ENCODE measurements at places on chromosomes 6 and 20. TPM values are rescaled to one million over a fixed set of nuclear protein-coding genes. Genes with fewer than 3 reads are reported as not detected.

GRCh38 chr6:146246028-146246427 is 217.2 kb downstream of the GRM1 start:
- H3K4me1 ChIP-seq = no peaks in the 10 kb centered on the region
- H3K27ac ChIP-seq = no peak overlapping the region
- DNase-seq = no peak
- peaks cover 5% of the 10 kb centered on the region for H3K27me3 ChIP-seq
- no peaks in the 10 kb centered on the region for H3K36me3 ChIP-seq

The UNC5CL gene
- 1.8 TPM for total RNA-seq

DNA sequence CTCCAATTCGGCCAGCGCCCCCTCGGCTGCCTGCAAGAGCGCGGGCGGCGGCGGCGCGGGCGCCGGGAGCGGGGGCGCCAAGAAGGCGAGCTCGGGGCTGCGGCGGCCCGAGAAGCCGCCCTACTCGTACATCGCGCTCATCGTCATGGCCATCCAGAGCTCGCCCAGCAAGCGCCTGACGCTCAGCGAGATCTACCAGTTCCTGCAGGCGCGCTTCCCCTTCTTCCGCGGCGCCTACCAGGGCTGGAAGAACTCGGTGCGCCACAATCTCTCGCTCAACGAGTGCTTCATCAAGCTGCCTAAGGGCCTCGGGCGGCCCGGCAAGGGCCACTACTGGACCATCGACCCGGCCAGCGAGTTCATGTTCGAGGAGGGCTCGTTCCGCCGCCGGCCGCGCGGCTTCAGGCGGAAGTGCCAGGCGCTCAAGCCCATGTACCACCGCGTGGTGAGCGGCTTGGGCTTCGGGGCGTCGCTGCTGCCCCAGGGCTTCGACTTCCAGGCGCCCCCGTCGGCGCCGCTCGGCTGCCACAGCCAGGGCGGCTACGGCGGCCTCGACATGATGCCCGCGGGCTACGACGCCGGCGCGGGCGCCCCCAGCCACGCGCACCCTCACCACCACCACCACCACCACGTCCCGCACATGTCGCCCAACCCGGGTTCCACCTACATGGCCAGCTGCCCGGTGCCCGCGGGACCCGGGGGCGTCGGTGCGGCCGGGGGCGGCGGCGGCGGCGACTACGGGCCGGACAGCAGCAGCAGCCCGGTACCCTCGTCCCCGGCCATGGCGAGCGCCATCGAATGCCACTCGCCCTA is 963 bp downstream of the FOXF2 start:
- H3K36me3 ChIP-seq = no peaks in the 10 kb centered on the region
- DNase-seq = peak; percentile 39
- H3K27me3 ChIP-seq = peaks cover 74% of the 10 kb centered on the region
- H3K4me3 ChIP-seq = peak overlapping the region; percentile 56
- no peak overlapping the region for H3K27ac ChIP-seq
- H3K4me1 ChIP-seq = peaks cover 13% of the 10 kb centered on the region

The HLA-DOA gene
- 3.3 TPM for total RNA-seq

GRCh38 chr20:3797592-3798372 is 1.7 kb downstream of the CDC25B start:
- H3K4me3 ChIP-seq = peak overlapping the region; percentile 93
- peak overlapping the region; percentile 97 for H3K27ac ChIP-seq
- H3K27me3 ChIP-seq = no peaks in the 10 kb centered on the region
- peaks cover 52% of the 10 kb centered on the region for H3K36me3 ChIP-seq
- DNase-seq = peak; percentile 66
- H3K4me1 ChIP-seq = peaks cover 56% of the 10 kb centered on the region

The OVOL2 gene
- not detected for total RNA-seq

DNA sequence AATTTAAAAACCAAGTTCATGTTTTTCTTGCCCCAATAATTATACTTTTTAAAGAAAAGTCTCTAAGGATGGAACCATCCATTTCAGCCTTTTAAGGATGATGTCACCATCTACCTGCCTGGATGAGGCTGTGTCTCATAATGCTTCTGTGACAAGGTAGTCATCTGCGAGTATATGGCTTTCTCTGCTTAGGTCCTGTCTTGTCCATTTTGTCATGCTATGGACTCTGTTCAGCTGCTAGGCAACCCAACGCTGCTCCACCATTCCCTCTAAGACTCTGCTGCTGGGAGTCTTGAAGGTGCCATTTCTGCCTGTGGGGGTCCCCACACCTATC is 459.8 kb upstream of the RUNX2 start:
- H3K4me1 ChIP-seq = peaks cover 16% of the 10 kb centered on the region
- H3K4me3 ChIP-seq = no peak overlapping the region
- no peak for DNase-seq
- H3K27me3 ChIP-seq = no peaks in the 10 kb centered on the region

DNA sequence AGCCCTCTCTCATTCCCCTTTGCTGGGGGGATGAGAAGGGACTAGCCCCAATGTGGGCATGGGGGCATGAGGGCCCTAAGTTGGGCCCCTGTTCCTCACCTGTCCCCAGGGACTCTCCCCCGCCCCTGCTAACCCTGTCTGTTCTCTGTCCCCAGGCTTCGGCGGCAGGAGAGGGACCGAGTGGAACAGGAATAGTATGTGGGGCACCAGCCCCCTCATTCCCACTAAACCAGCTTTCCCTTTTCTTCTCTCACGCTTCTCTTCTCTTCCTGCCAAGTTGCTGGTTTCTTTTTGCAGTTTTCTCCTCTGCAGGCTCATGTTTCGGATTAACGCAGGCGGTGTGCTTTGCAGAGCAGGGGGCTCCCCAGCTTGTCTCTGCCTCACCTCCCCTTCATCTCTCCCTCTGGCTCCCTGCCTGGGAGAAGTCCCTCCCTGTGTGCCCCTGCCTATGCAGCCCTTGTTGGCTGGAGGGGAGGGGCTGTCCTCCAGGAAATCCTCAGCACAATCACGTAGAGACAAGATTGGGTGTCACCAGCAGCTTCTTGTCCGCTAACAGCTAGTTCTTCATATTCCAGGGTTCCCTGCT is 7.9 kb downstream of the TMEM63B start:
- H3K36me3 ChIP-seq = peaks cover 13% of the 10 kb centered on the region
- H3K4me3 ChIP-seq = no peak overlapping the region
- DNase-seq = no peak
- H3K27ac ChIP-seq = no peak overlapping the region
- no peaks in the 10 kb centered on the region for H3K27me3 ChIP-seq
- H3K4me1 ChIP-seq = peaks cover 5% of the 10 kb centered on the region

DNA sequence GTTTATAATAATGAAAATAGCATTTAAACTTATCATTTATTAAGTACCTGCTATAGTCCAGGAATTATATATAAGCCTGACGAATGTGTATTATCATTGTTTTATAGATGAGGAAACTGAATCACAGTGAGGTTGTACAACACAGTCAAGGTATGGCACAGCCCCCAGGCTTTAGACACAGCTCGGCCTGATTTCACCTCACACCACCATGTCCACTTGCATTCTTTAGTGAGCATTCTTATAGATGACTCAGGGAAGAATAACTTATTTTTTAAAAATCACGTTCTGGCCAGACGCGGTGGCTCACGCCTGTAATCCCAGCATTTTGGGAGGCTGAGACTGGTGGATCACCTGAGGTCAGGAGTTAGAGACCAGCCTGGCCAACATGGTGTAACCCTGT is 289.0 kb downstream of the SYNE1 start:
- H3K4me3 ChIP-seq = no peak overlapping the region
- DNase-seq = no peak
- H3K27me3 ChIP-seq = peaks cover 2% of the 10 kb centered on the region

All from activated CD4-positive, alpha-beta T cell treated with anti-CD3 and anti-CD28 coated beads for 36 hours (primary cell).